ENCODE measurements at places on chromosomes 5 and 9.

DNA sequence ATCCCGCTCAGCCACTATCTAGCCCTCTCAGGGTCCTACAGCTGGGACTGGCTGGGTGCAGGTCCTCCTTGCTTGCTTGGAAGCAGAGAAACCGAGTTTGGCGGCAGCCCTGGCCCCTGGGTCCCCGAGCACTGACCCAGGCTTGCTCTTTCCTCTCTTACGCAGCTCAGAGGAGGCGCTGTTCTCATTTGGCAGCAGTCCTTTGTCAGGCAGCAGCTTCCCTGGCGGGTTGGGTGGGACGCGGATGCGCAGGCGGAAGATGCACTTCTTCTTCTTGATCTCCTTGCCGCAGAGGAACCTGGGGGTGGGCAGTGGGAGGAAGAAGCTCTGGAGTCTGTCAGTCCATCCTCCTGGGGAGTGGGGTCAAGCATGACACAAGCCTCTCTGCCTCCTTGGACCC, 14.5 kb downstream of the PHF19 start:
- no peak for DNase-seq

DNA sequence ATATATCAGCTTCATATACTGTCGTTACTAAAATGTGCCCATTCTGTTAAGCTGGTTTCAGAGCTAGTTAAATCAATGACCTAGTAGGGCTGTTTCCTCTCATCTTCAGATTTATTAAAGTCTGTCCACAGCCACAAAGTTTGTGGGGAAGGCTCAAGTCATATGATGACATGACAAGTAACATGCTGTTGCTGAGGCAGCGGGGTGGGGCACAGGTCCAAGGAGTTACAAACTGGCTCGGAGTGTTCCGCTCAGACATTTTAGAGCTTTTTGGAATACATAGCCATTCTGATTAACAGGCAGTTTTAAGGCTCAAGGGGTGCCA, 2.7 kb upstream of the ANP32B start:
- DNase-seq: peak; percentile 62

DNA sequence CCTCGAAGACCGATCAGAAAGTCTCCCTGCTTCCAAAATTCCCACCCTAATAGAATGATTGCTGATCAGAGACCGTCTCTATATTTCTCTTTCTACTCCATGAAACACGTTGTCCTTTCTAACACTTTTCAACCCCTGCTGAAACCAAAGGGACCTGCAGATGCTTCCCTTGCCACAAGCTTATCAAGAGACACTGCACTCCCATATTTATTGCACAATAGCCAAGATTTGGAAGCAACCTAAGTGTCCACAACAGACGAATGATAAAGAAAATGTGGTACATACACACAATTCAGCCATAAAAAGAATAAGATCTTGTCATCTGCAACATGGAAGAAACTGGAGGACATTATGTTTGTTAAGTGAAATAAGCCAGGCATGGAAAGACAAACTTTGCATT, 125.1 kb downstream of the FOXD1 start:
- DNase-seq: no peak

DNA sequence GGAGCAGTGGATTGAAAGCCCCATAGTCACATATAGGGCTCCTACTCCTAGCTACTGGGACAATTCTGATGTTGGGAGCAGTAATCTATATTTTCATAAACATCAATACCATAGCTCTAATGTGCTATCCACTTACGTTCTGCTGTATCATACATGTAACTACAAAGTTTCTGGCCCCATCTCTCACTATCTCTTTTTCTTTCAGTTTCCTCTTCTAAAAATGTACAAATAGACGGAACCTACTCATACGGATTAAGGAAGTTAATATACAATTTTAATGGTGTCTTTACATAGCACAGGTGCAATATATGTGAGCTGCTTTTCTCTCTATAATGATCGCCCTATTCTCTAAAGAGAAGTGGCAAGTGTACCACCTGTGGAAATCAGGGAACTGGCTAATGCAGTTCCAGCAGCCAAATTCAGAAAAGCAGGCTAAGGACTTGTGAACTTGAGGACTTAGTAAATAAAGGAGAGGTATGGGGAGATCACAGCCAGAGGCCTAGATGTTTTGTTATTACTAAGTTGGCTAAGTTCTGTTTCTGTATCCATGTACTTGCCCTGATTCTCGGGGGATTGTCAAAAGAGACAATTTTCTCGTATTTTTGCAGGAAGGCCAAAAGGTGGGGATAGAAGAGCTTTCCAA, 1021.9 kb downstream of the CDH12 start:
- no peak for DNase-seq

- DNase-seq: no peak
Measured at GRCh38 chr9:121651008-121651294, 483 bp upstream of the DAB2IP start.

DNA sequence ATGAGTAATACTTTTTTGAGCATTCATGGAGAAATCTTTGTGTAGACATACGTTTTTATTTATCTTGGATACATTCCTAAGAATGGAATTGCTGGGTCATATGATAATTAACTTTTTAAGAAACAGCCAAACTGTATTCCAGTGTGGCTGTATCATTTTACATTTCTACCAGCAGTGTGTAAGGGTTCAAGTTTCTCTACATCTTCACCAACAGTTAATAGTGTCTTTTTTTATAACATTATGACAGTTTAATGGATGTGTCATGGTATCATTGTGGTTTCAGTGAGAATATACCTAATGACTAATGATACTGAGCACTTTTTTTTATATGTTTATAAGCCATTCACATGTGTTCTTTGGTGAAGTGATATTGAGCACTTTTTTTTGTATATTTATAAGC, 52.4 kb downstream of the NIPBL start:
- peak; percentile 13 for DNase-seq

- no peak for DNase-seq
Measured at GRCh38 chr9:116688806-116689485, 1.8 kb downstream of the TRIM32 start.

DNA sequence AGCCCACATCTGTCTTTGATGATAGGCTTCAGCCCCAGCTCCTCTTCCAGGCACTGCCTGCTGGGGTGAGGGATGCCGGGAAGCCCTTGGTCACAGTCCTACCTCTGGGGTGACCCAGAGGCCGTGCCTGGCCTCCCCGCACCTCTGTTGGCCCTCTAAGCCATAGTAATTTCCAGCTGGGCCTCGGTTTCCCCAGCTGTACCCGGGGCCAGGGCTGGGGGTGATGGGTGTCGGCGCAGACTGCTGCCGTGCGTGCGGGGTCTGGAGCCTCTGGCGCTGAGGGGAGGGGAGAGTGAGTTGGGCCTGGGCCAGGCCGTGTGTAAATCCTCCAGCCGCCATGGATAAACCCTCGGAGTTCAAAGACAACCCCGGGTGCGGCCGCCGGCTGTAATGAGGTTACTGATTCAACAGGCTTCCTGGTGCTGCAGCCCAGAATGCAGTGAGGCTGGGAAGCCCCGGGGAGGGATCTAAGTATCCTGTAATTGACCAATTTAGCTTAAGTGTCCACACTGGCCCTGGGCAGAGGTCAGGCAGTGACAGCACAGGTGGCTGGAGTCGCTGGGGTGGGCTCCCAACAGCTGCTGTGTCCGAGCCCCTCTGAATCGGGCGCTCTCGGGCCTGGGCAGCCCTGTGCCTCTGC, 7.1 kb downstream of the RXRA start:
- no peak for DNase-seq

DNA sequence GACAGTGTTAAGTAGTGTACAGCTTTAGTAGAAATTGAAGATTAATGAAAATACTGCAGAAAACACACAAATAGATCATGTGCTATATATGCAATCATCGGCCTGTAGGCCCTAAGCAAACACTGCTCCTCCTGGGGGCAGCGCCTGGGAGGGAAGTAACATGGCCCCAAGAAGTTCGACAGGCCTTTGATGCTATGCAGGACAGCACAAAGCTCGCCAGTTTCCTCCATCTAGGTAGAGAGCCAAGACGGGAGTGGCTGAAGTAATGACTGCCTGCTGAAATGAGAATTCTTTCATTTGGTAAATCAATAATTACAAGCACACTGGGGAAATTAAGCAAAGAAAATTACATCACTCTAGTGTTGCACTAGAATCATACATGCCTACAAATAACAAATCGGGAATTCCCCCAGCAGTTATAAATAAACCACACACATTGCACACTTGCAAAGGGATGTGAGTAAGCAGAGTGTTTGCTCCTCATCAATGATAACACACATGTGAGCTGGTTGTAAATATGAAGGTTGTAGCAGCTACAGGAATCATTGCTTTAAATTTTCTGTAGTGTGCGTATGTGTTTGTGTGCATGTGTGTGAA, 219.9 kb upstream of the NFIL3 start:
- DNase-seq: no peak

DNA sequence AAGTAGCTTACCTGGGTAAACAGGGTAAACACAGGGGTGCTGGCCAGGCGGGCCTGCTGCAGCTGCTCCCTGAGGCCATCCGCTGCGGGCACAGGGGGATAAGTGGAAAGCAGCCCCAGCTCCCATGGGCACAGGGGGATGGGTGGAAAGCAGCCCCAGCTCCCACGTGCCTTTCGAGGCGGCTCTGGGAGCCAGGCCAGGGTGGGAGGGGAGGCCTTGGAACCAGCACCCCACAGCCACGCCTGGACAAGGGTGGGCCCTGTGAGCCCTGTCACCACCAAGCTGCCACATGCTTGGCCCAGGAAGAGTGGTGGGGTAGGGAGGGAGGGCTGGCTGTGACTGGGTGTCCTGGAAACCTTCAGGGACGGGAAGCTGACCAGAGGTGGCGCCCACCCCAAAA, 7.8 kb upstream of the CARD9 start:
- no peak for DNase-seq

DNA sequence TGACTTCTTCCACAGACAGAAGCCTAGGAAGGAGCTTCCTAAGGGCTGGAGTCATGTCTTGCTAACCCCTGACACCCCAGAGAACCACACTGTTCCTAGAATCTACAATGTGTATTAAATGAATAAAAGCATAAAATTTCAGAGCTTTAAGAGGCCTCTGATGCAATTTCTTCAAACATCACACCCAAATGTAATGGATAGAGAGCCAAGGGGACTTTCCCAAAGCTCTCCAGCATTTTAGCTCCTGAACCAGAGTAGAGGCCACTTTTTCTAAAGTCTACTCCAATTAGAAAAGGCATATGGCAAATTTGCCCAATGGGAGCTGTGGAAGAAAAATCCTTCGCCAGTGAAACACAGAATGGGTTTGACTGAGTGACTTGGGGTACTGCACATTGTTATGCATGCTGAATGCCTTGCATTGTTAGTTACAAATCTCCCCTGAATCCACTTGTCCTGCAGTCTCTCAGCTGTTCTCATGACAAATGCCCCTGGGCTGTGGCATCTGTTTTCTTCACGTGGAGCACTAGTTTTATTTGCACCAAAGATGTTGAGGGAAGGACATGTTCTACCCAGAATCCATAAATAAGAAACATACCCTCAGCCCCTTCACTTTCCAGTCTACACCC, 334.0 kb downstream of the ASTN2 start:
- no peak for DNase-seq

DNA sequence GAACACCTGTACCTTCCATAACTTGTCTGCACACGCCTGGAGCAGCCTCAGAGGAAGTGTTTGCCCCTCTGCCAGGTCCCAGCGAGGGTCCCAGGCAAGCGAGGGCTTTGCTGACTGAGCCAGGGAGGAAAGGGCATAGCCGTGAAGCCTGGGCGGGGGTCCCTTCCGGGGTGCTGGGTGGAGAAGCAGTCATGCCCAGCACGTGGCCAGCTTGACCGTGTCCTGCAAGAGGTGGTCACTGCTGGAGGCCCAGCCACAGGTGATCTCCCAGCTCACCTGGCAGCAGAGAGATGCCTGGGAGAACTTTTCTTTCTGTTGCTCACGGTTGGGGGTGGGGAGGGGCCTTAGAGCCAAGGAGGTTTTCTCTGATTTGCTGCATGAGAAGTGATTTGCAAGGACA, 195.3 kb downstream of the CACNA1B start:
- DNase-seq: no peak

DNA sequence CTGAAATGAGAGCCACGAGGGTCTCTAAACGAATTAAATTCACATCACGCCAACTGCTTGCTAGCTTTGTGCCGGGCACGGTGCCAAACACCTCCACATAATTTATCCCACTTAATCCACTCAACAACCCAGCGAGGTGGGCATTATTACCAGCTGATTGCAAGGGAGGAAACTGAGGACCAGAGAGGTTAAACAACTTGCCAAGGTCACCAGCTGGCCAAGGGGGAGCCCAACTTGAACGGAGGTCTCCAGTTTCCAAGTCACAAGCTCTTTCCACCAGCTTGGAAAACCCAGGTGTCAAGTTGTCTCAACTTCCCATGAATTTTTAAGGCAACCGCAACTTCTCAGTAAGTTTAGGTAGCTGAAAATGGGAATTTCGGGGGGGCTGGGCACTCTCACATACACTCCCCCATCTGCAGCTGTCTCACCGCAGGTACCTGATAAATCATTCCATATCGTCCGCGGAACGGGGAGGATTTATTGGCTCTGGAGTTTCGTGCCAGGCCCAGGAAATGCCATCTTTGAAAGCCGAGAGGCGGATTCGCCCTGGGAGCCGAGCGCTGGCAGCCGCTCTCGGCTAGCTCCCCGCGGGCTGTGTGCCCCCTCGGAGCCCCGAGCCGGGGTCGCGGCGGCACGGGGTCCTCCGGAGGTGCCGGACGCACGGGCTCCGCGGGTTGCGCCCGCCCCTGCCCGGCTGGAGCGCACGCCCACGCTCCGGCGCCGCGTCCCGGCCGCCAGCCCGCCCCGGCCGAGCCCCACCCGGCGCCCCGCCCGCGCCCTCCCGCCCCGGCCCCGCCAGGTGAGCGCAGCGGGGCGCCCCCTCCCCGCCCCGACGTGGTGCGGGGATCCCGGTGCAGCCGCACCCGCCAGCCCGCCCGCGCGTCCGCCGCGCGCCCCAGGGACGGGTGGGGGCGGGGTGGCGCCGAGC, 617 bp downstream of the PTPN3 start:
- DNase-seq: peak; percentile 22

GRCh38 chr5:132979367-132979940, 16.0 kb upstream of the AFF4 start:
- no peak for DNase-seq

GRCh38 chr5:67639976-67640375, 443.4 kb upstream of the CD180 start:
- DNase-seq: no peak

DNA sequence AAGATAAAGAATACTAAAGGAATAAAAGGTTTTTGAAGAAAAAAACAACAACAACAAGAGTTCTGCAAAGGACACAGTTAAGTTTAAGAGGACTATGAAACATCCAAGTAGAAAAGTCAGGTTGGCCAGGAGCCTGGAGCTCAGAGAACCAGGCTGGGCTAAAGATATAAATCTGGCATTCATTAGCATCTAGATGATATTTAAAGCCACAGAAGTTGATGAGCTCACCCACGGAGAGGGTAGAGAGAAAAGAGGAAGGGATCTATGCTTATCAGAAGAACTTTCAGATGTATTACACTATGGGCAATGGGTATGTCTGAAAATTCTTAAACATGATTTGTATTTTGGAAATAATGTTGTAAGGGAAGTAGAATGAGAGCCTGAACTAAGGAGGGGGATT, 9.9 kb downstream of the MIER3 start:
- DNase-seq: peak; percentile 62
